ENCODE measurements at places on chromosomes 7 and 10.

GRCh38 chr10:6999232-6999925, 411.5 kb downstream of the SFMBT2 start:
- DNase-seq = no peak

GRCh38 chr10:36493516-36493880, 631.9 kb upstream of the ANKRD30A start:
- DNase-seq = no peak

DNA sequence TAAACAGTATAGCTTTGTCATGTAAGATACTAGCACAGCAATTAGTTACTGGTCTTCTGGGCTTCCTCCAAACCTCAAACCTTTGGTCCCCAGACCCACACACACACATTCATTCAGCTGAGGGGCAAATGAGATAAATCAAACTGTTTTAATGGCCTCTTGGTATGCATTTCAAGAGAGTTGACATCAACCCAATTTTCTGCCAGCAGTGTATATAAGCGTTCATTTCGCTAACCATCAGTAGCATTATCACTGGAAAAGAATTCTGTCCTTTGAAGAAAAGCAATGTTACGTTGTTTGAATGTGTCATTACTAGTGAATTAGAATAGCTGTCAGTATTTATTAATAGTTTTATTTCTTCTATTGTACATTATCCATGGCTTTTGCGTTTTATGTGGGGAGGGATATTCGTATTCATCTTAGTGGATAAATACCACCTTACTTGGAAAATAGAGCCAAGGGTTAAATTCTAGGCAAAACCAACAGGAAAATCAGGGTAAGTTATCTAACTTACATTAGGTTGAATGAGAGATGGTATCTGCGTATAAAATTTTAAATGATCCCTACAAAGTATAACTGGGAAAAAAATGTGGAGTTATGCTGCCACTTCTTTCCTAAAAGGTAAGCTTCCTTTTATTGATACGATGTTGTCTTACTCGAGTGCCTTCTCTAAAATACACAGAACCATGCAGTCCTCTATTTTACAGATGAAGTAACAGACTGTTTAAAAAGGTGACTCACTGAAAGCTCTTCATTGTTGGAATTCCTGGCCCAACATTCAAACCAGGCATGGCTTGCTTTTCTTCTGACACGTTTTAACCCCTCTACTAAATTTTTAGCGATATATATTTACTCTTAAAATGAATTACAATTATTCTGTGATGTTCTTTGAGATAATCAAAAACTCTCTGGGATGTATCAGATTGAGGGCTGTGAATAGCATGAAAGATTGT, 2.0 kb upstream of the ZMYND11 start:
- DNase-seq = peak; percentile 10

DNA sequence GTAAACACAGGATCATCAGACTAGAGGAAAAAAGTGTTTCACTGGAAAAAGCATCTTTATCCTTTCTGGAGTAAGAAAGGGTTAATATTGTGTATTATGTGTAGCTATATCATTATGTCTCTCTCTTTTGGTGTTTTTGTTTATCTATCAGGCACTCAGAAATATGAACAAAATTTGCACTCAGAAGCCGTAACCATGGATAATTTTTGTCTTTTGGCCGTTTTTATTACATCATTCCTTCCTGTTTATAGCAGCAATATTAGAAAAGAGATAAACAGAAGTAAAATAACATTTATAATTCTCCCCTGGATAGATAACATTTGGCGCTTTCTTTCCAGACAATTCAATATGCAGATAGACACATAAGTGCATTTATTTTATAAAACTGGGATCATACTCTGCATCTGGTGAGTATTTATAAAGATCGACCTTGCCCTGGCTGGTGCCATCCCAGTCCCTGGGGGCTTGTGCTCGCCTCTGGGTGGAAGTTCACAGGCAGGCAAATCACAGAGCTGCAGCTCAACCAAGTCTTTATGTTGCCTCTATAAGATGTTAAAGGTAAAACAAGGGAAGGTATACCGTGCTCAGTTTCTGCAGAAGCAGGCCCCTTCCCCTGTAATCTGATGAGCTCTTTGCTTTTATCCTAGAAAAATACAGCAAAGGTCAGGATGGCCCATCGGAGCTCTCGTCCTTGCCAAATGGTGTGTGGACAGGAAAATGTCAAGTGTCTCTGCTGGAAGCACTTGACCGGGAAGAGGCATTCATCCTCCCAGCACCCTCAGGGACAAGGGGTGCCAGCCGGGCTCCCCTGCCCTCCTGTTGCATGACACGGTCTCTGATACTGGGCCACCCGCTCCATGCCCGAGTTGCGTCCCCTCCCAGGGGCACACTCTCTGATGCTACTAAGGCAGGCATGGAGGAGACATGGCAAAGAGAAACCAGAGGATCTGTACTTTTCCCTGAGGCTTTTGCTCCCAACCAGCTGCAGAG, 43.9 kb downstream of the PYROXD2 start:
- DNase-seq = no peak

DNA sequence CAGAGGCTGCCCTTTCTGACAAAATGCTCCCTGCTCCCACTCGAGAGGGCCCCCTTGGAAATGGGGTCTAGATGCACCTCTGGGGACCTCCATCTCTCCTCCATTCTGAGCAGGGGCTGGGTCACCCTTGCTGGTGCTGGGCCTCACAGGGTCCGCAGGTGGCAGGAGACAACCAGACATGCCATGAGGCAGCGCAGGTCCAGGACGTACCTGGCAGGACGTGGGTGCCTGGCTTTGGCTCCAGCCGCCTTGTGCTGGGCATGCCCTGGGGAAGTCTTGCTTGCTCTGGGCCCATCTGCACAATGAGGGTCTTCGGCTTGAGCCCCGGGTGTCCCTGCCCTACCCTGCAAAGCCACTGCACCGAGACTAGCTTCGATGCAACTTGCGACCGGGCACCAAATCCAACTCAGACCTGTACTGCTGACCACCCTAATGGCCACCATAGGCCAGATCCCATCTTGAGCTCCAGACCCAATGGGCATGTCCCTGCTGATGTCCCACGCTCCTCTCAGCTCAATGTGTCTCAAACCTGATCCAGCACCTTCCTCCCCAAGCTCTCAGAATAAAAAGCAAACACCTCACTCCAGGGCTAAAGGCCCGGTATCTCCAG, 107.0 kb downstream of the FAM53B start:
- DNase-seq = no peak

GRCh38 chr10:22690158-22690557, 24.2 kb downstream of the PIP4K2A start:
- no peak for DNase-seq

- DNase-seq = peak; percentile 18
Measured at GRCh38 chr10:130686689-130687300, 550.6 kb downstream of the GLRX3 start.

DNA sequence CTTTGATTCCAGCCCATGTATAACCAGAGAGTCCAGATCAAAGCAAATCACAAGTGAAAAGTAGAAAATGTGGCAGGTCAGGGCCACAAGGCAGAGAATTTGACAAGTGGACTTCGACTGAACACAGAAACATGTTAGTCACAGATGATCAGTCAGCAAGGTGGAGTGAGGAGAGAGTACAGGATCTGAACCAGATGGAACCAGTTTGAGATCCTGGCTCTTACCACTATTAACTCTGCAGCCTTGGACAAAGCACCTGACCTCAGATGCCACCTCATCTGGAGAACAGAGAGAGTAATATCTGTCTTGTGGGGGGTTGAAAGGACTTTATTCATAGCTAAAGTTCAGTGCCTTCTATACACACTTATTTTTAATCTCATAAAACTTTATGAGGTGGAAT, 4.4 kb downstream of the MRLN start:
- no peak for DNase-seq

- DNase-seq = no peak
Measured at GRCh38 chr10:86786368-86786767, 29.9 kb downstream of the BMPR1A start.

- no peak for DNase-seq
Measured at GRCh38 chr10:112802411-112803022, 147.5 kb upstream of the TCF7L2 start.

Data from urothelium cell line (cell line).